Non-pigmented ciliary epithelial cell (primary cell): ENCODE measurements at places on chromosomes 12 and 14.

DNA sequence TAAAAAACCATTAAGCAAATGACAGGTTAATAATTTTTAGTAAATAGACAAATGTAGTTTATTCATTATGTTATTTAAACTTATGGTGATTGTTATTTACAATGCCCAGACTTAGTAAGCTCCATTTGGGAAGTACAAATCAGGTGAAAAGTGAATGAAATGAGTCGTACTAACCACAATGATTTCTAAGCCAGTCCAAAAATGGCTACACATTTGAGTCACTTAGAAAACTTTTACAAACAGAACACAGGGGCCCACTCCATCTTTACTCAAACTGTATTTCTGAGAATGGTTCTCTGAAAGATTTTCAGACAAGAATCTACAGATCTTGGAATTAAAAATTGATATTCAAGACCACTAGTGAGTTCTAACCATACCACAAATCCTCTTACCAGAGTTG lies 653.3 kb upstream of the MIS18BP1 start:
- no peak for DNase-seq

DNA sequence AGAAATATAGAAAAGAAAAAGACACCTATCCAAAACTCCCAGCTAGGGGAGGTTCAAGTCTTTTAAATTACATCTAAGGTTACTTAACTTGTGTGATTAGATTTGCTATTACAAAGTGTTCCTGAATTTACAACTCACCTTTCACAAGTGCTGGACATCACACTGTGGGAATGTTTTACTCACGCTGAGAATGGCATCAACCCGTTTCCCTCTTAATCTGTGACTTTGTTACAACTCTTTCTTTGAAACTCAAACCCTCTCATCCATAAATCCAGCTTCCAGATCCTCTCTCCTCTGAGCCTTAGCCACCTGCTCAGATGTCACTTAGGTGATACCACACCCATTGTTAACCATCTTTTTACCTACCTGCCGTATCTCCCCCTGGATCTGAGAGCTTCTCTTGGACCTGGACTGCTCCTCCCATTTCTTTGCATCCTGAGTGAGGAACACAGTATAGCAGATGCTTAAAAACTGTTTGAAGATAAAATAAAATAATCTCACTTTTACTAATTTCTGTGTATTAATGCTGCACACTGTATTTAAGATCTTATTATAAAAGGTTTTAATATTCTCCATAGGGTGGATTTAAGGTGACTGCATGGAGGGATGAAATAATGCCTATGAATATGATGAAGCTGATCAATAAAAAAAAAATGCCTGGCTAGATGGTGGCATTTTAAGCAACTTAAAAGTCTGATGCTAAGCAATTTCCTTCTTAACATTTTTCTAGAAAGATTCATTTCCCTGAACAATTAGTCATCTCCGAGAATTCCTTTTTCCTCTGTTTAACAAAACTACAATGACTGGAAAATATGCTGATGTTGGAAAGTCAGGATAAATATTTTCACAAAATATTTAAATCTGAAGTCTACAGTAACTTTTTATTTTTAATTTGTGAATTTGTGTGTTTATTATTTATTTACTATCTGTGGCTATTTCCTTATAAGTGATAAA lies 39.1 kb upstream of the NAP1L1 start:
- DNase-seq: no peak

GRCh38 chr14:73998726-73999125 lies 20.4 kb downstream of the ENTPD5 start:
- no peak for DNase-seq

DNA sequence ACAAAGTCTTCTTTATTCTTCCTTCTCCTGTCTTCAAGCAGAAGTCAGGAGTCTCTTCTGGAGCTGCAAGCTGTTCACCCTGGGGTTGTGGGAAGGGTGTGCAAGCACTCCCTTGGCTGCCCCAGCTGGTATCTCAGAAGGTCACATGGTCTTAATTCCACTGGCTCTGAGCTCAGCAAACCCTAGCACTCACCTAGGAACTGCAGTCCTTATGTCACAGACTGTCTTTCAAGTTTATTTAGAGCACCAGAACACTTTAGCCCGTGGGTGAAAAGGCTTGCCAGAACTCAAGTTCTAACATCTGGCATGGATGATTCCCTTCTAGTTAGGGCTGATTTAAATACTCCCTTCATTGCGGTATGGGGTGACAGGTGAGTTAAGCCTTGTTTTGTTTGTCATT lies 379.0 kb downstream of the CCER1 start:
- DNase-seq: no peak

DNA sequence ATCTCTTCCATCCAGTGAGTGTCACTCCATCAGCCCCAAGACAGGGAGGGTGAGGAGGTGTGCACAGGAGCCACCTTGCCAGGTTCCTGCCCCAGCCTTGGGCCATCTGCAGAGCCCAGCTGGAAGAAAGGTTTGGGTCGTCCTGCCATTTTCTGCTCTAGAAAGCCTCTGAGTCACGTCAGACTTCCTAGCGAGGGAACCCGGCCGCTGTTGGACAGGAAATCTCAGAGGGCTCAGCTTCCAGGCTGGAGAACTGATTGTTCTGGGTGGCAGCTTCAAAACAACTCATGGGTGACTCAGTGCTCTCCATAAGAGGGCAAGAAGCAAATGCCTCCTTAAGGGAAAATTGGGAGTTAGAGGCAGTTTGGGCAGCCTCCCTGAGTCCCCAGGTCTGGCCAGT lies 16.6 kb downstream of the HIP1R start:
- DNase-seq: no peak

DNA sequence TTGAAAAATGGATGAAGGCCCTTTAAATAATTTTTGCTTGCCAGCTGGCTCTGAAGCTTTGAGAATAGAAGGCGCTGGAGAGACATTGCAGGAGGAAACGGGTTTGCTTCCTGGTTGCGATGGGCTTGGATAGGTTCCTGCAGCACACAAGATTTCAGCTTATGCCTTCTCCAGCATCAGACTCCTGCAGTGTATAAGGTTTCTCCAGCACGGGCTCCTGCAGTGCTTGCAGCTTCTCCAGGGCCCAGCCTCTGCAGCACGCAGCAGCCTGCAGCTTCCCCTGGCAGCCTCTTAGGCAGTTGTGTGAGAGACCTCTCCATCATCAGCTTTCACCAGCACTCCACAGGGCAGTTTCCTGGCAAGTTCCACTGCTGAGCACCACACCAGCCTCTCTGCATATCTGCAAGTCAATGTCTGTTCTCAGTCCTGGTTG lies 78.7 kb upstream of the ZDHHC17 start:
- no peak for DNase-seq

GRCh38 chr14:98167275-98167674 lies 1104.7 kb downstream of the BCL11B start:
- no peak for DNase-seq

DNA sequence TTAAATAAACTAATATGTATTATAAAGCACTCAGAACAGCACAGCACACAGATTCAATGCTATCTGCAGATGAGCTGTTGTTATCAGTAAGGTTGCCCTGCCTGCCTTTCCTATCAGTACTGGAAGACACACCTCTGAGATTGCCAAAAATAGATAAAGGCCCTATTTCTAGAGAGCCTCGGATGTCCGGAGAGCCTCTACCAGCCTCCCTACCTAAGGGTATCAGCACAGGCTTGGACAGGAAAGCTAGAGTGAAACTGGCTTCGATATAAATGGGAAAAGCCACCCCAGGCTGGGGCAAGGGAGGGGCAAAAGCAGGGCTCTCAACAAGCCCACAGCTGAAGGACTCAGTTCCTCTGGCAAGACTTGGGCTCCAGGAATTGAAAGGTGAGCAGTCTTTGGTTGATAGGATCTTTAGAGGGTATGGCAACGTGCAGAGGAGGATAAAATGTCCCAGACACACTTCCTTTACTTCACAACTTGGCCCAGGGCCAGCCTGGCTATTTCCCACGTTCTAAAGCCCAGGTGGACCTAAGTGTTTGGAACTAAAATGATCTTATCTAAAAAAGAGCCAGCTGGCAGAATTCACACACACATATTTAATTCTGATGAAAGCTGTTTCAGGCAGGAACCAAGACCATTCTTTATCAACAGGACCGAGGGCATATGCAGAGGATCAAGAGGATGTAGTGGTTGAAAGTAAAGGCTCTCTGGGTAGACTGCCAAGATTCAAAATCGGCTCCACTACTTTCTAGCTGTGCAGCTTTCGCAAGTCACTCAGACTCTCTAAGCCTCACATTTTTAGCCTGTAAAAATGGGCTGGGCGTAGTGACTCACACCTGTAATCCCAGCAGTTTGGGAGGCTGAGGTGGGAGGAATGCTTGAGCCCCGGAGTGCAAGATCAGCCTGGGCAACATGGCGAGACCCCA lies 37.8 kb upstream of the ITPR2 start:
- no peak for DNase-seq

- DNase-seq: no peak
Observed at GRCh38 chr12:101078536-101079285, 131.3 kb downstream of the SLC5A8 start.

- no peak for DNase-seq
Observed at GRCh38 chr12:56336361-56337167, 2.1 kb upstream of the IL23A start.

DNA sequence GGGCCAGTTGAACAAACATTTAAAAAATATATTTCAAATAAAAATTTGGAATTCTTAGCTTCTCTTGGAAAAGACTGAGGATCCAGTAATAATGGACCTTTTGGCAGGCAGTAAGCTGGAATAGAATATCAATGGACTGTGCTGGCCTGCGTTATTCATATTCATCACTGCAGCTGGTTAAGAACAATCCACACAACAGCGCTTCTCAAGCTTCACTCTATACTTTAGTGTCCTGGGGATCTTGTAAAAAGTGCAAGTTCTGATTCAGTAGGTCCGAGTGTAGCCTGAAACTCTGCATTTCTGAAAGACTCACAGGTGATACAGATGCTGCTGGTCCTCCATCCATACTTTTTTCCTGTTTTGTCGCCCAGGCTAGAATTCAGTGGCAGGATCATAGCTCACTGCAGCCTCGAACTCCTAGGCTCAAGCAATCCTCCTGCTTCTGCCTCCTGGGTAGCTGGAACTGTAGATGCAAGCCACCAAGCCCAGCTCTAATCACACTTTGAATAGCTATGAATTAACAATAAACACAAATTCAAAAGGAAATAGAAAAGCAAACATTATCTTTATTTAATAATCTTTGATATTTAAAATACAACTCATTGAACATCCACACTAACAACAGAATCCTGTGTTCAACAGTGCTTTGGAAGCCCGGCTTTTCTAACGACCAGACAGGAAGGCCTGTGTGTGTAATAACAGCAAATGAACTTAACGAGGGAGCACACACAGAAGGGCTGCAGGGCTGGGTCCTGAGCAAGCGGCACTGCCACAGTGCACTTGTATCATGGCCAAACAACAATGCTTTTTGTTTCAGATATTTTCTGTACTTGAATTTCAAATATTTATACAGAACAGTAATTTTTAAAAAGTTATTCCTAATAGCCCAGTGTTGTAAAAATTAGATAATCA lies 18.4 kb upstream of the TRIP11 start:
- DNase-seq: no peak

DNA sequence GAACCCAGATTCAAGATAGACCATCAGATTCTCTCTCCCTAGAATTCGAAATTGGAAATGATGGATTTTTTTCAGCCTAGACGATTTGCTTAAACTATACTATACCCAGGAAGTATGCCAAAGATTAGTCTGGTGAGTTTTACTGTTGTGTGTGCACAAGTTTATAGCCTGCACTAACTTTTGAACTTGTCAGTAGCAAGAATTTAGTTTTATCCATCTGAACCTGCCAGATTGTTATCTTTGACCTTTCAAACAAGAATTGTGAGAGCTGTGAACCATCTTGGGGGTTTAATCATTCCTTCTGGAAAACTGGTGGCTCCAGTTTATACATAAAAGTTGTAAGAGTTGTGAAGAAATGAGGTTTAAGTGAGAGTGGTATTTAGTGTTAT lies 243.5 kb upstream of the DAAM1 start:
- DNase-seq: no peak

GRCh38 chr14:30221546-30221945 lies 293.9 kb upstream of the PRKD1 start:
- no peak for DNase-seq

DNA sequence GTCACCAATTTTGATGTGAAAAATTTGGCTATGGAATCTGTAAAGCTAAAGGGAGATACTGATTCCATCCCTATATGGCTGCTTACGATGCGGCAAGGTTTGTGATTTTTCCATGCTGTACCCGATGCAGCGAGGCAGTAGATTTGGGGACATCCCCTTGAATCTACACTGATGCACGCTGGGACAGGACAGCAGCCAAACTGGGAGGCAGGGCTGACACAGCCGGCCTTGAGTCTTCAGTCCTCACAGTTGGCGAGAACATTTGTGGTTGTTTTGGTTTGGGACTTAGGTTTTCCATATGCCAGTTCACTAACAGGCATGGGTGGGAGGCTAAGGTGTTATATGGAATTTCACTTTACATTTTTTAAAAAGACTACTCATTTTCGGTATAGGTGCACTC lies 3.8 kb downstream of the GALNT16 start:
- DNase-seq: no peak

- no peak for DNase-seq
Observed at GRCh38 chr12:92861381-92861780, 67.7 kb downstream of the EEA1 start.

GRCh38 chr12:64694130-64695040 lies 64.8 kb downstream of the GNS start:
- no peak for DNase-seq

DNA sequence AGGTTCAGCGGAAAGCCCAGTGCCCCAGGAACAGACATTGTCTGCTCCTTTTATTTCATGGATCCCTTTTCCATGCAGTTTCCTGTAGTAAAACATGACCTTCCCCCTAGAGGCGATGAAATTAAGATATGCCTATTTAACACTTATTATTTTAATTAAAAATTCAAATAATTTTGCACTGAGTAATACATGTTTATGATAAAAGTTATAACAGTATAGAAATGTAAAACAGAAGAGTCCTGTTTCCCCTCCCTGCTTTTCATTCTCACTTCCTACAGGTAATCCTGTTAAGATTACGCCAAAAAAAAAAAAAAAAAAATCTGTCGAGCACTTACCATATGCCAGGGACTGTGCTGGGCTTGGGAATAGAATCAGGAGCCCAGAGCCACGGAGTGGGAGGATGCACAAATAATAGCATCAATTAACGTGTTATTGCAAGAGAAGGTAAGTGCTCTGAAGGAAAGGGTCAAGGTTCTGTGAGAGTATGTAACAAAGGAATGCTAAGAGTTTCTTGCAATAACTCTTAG lies 830 bp upstream of the LPCAT3 start:
- no peak for DNase-seq

- DNase-seq: no peak
Observed at GRCh38 chr12:95834572-95834971, 24.2 kb upstream of the SNRPF start.

DNA sequence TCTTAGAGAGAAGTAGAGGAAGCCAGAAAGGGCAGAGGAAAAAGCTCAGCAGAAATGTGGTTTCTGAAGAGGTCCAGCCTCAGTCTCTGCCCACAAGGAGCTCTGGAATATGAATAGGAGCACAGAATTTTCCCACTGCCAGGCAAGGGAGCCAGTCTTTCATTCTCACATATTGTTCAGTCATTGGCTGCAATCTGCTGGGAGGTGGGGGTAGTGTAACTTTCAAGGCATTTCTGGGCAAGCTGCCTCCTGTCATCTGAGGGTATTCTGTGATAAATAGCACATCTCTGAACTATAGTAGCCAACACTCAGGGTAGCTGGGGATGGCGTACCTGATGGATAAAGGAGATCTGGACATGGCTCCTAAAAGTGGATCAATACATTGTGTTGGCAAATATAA lies 127.2 kb downstream of the LRRK2 start:
- no peak for DNase-seq
